ENCODE measurements at places on chromosomes 4 and X. TPM values are rescaled to one million over a fixed set of nuclear protein-coding genes. Genes with fewer than 3 reads are reported as not detected.

The KIT gene
- total RNA-seq, result 7.8 TPM

The UGT2B10 gene
- total RNA-seq, result not detected

The GYG2 gene
- 377 TPM for total RNA-seq

- no peak for DNase-seq
Observed at GRCh38 chr4:158521484-158522088, at the start of gene RXFP1. RXFP1 (plus strand) TSS chr4:158521882; CDS start chr4:158521977, 95 bp downstream.

GRCh38 chr4:15213302-15213970 lies 211.2 kb downstream of the CPEB2 start:
- DNase-seq, result no peak

- no peak for DNase-seq
Observed at GRCh38 chr4:143021384-143021783, 163.3 kb upstream of the USP38 start.

The HSFX2 gene
- not detected for total RNA-seq

The GPR119 gene
- not detected for total RNA-seq

- no peak for DNase-seq
Observed at GRCh38 chrX:56268888-56269287, 36.7 kb downstream of the KLF8 start.

The PCGF3 gene
- 34.7 TPM for total RNA-seq
